ENCODE measurements at places on chromosomes 6 and 20. TPM values are rescaled to one million over a fixed set of nuclear protein-coding genes. Genes with fewer than 3 reads are reported as not detected.

The NR2E1 gene
- total RNA-seq: 9.8 TPM

The GSTA1 gene
- total RNA-seq: 0.31 TPM

The BPIFB2 gene
- 0.31 TPM for total RNA-seq

The MAFB gene
- total RNA-seq: 11.1 TPM

The PTPRT gene
- total RNA-seq: 17.8 TPM

The MMP24 gene
- 76.1 TPM for total RNA-seq

The TRAPPC3L gene
- total RNA-seq: not detected

The HIVEP1 gene
- 22.0 TPM for total RNA-seq

The MACROD2 gene
- total RNA-seq: 60.4 TPM

The THEMIS gene
- total RNA-seq: 0.62 TPM

The RAET1E gene
- total RNA-seq: not detected

The IL17F gene
- total RNA-seq: not detected

The GSTA4 gene
- total RNA-seq: 145 TPM

The COL9A1 gene
- total RNA-seq: 4.4 TPM

The PROKR2 gene
- 40.4 TPM for total RNA-seq

The SF3B5 gene
- 37.1 TPM for total RNA-seq

The FAM184A gene
- total RNA-seq: 37.3 TPM

The MCM8 gene
- total RNA-seq: 4.5 TPM

The ULBP2 gene
- total RNA-seq: 5.3 TPM

The THBD gene
- total RNA-seq: 0.94 TPM

The ZNF335 gene
- 13.9 TPM for total RNA-seq

The LY86 gene
- total RNA-seq: 2.2 TPM

The CLDN20 gene
- not detected for total RNA-seq

The RSPH9 gene
- 6.2 TPM for total RNA-seq

The KHDRBS2 gene
- 66.8 TPM for total RNA-seq

The CRISP2 gene
- not detected for total RNA-seq

The SAPCD1 gene
- total RNA-seq: 0.31 TPM

The MOCS1 gene
- total RNA-seq: 4.7 TPM

The FAM135A gene
- total RNA-seq: 161 TPM

The B3GAT2 gene
- total RNA-seq: 18.6 TPM

The TRIM31 gene
- total RNA-seq: not detected

The ADGRB3 gene
- 179 TPM for total RNA-seq

The KIF13A gene
- 27.8 TPM for total RNA-seq

The WFDC5 gene
- total RNA-seq: not detected

The PRDM1 gene
- 1.4 TPM for total RNA-seq

The PDE7B gene
- total RNA-seq: 3.0 TPM

The NRSN1 gene
- total RNA-seq: 27.9 TPM

The SALL4 gene
- 0.16 TPM for total RNA-seq

The HTR1E gene
- 0.16 TPM for total RNA-seq

The VTA1 gene
- total RNA-seq: 114 TPM

The PXDC1 gene
- 11.1 TPM for total RNA-seq

The SNRPB gene
- total RNA-seq: 43.5 TPM

The PRPH2 gene
- 5.0 TPM for total RNA-seq

The BPI gene
- total RNA-seq: not detected

The C6orf62 gene
- total RNA-seq: 86.7 TPM

The OOEP gene
- not detected for total RNA-seq

The SLC39A7 gene
- 34.8 TPM for total RNA-seq

The CD40 gene
- total RNA-seq: 0.62 TPM

The PSORS1C1 gene
- not detected for total RNA-seq

The C6orf163 gene
- 8.3 TPM for total RNA-seq

The BTBD3 gene
- 46.5 TPM for total RNA-seq

The AKIRIN2 gene
- 68.8 TPM for total RNA-seq

The PRSS16 gene
- total RNA-seq: not detected

The BCAS1 gene
- total RNA-seq: 3.0 TPM

The SLC22A23 gene
- 44.3 TPM for total RNA-seq

The VWA7 gene
- 0.31 TPM for total RNA-seq

Data from occipital lobe (tissue), 3 donors.